ENCODE measurements at places on chromosomes 5 and 9.

GRCh38 chr9:98039607-98040017, 16.9 kb upstream of the NANS start:
- no peak for DNase-seq

- DNase-seq: no peak
Observed at GRCh38 chr5:57219386-57219785, 45.5 kb downstream of the GPBP1 start.

DNA sequence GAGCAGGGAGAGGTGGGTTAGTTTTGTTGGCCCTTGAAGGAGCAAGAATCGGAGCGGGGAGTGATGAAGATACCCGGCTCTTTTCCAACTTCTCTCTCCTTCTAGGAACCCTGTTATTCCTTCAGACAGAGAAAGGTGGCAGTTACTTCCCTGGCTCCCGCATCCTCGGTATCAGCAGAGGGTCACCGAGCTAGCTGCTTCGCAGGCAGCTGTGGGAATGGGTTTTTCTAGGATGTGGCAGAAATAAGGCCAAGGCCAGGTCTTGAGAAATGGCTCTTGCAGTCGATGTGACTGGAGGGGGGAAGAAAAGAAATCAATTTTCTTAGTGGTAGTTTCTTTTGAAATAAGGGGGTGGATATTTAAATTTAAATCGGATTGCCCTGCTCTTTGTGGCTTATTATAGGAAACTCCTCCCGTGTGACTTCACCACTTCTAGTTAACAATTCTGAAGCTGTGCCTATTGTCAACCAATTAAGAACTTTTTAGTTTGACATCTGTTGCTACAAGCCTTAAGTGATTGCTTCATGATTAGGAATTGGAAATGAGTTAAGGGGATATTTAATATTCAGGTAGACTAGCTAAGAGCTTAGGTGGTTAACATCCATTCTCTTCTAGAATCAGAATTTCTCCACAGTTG, 1.4 kb downstream of the SAP30L start:
- DNase-seq: no peak

- DNase-seq: no peak
Observed at GRCh38 chr9:130912932-130913598, 16.5 kb upstream of the QRFP start.

DNA sequence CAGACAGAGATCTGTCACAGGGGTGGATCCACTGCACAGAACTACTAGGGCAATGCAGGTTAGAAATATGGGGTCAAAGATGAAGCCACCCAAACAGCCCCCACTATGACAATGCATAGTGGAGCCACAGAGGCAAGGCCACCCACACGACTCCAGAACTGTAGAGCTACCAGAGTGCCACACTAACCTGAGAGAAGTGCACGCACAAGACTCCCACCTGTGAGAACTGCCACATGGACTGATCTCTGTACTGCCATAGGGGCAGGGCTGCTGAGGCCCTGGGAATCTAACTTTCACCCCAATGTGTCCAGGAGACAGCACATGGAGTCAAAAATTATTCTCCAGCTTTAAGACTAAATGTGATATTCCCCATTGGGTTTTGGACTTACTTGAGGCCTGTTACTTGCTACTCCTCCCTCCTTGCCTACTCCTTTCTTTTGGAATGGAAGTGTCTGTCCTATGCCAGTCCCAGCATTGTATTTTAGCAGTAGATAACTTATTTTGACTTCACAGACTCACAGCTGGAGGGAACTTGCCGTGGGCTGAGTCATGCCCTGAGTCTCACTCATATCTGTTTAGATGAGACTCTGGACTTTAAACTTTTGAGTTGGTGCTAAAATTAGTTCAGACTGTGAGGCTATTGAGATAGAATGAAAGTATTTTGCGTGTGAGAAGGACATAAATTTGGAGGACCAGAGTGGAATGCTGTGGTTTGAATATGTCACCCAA, 853.3 kb downstream of the MAT2B start:
- no peak for DNase-seq

GRCh38 chr5:1536871-1537602, 13.3 kb upstream of the LPCAT1 start:
- no peak for DNase-seq

GRCh38 chr9:126982215-126983002, 67.8 kb downstream of the RALGPS1 start:
- no peak for DNase-seq

- DNase-seq: no peak
Observed at GRCh38 chr5:53052499-53052898, 57.1 kb downstream of the MOCS2 start.

DNA sequence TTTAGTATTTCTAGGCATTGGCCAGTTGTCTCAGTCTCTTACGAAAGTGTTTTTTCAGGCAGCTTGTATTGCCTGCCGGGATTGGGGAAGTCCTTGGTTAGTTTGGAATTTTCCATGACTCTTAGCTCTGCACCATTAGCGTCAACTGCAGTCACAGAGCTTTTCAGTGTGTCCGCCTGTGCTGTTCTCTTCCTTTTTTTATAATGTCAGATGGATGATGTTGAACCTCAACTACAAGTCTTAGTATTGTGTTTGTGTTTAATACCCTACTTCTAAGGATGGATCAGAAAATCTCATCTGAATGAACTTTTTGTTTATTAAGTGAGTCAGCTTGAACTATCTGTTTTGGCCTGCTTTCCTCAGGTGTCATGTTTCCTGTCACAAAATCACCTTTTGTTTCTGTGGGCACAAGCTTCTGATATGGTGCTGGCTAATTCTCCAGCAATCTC, 33.1 kb downstream of the ATP6V0E1 start:
- DNase-seq: no peak

DNA sequence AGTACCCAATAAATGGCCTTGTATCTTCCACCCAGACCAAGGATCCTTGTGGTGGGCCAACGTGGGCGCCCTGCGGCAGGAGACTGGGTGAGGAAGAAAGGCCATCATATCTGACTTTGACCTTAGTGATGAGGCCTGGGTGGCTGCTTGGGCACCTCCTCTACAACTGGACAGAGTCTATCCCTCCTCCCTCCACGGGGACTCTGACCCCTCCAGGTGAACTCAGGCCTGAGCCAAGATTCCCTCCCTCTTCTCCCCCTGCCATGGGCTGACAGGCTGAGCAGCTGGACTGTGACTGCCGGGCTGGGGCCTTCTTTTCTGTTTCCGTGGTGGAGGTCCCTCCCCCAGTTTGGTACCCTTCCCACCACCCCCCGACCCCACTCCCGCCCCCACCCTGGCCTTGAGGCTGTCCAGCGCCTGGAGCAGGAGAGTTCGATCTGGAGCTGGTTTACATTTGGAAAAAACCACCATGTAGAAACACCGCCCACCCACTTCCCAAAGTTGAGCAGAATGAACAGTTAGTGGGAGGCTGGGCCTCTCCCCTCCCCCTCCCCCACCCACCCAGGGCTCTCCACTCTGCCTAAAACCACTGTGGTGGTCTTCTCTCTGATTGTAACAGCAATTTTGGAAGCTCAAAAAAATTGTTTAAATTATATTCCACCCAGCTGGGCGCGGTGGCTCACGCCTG, 1.2 kb upstream of the PHYHD1 start:
- no peak for DNase-seq

- DNase-seq: no peak
Observed at GRCh38 chr5:125026867-125027731, 280.7 kb upstream of the ZNF608 start.

- DNase-seq: no peak
Observed at GRCh38 chr5:95241635-95242034, 43.3 kb downstream of the MCTP1 start.

DNA sequence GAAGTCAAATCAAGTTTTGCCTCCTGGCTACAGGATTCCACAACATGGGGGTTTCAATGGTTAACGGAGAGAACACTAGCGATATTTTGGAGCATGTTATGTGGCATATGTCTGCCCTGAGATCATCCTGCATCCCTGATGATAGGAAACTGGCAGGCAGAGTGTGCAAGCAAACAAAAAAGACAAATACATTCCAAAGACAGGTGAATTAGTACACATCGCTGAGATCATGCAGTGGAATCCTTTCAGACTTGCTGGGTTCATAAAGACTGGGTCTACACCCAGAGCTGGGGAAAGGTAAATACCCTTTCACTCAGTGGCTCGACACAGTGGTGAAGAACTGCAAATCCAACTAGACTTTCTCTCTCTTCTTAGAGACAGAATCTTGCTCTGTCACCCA, 286.5 kb downstream of the EFNA5 start:
- DNase-seq: no peak

DNA sequence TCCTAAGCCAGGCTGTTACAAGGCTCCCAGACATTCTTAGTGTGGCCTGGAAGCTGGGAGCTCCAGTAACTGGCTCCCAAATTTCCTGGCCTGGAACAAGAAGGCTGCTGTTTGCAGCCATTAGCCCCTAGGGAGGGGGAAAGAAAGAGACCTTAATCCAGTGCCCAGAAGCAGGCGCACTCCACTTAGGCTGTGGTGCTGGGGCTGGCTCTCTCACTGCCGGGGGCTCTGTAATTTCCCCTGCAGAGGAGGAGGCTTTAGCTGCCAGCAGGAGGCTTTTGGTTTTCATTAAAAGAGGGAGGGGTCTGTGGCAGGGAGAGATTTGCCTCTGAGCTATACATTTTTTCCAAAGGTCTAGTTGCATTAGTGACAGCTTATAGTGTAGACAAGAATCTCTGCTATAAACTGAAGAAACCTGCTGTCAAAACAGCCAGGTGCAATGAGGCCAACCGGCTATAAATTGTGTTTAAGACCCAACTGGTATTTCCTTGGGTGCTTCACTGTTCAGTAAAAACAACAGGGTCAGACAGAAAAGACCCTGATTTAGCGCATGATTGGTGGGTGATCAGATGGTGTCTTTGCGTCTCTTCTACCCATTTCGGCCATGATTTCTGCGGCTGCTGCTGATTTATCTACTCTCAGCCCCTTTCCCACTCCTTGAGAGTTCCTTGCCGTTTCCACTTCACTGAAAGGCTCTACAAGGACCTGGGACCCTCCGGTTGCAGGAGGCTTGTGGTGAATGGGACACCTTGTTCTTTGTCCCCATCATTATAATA, 254.6 kb downstream of the AOPEP start:
- no peak for DNase-seq

- no peak for DNase-seq
Observed at GRCh38 chr5:173326501-173326960, 1.7 kb downstream of the STC2 start.

- DNase-seq: no peak
Observed at GRCh38 chr5:14600846-14601245, 19.3 kb downstream of the OTULINL start.

GRCh38 chr9:96417051-96417586, 1.1 kb downstream of the ZNF367 start:
- DNase-seq: peak; percentile 87

GRCh38 chr5:172453206-172453985, 929 bp downstream of the SH3PXD2B start:
- DNase-seq: no peak

- DNase-seq: no peak
Observed at GRCh38 chr9:4955836-4956235, 29.2 kb upstream of the JAK2 start.

DNA sequence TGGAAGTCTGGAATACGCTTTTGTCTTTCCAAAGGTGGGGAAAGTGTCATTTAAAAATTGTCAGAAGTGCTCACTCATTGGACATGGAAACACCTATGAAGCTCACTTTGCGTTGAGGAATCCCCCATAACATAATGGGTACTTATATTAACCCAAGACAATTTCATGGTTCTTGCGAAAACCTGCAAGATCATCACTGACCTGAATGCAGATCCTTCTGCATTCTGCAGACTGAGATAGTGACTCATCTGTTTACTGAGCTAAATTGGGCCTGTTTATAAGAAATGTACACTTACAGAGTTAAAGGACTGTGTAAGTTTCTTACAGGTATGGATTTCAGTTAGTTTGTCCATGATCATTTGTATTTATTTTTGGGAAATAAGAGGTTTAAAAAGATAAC, 153.0 kb downstream of the HMHB1 start:
- no peak for DNase-seq

GRCh38 chr5:57734296-57734695, 251.7 kb upstream of the ACTBL2 start:
- DNase-seq: no peak
